ENCODE measurements at places on chromosomes 16 and 17.

DNA sequence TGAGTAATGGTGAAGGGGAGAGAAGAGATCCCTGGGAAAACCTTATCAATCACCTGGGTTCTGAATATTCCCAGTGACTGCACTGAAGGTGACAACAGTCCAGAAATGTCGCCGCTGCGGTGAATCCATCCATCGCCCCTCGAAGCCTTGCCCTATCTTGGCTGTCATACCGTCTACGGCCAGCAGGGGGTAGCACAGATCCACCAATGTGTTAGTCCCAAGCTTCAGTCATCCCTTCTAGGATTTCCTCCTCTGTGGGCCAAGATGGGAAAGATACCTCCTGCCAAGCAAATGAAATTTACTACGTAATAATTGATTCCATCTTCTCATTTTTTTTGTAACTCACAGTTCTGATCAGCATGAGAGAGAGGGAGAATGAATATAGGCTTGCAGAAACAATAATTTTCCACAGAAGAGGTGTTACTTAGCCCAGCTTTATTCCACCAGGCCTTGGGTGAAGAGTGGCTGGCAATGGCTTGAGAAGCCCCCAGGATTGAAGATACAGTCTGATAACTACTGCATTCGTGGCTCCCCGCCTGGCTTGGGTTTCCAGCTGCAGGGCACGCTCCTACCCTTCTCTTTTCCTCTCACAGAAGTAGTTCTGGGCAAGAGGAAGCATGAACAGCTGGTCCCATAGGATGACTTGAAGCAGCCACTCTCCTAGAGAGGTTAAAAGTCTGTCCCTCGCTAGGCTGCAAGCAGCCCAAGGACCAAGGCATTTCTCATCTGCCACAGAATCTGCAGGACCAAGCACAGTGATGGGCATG, 2.6 kb upstream of the FMNL1 start:
- peak; percentile 91 for DNase-seq

DNA sequence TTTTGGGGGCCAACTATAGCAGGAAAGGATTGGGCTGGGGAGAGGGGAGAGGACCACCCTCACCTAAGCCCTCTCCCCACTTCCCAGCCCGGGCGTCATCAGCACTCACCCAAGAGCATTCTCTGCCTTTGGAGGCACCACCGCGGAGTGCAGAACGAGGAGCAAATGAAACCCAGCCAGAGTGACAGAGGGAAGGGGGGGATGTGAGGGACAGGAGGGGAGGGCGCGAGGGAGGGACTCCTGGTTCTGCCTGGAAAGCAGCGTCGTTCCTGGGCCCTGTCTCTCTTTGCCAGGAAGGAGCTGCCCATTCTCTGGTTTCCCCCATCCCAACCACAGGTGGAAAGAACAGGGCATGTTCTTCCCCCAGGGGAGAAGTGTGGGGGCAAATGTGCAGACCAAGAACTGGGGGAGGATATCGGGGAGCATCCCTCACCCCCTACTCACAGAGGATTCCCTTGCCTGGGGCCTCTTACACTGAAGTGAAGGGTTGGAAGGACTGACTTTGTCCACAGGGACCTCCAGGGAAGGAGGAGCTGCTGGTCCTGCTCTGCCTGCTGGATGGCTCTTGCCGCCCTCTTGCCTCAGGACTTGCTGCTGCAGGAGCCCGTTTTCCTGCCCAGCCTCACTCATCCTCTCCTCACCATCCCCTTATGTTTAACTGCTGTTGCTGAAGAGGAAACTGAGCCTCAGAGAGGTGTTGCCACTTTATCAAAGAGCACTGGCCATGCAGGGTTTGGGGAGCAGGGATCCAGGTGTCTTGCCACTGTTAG, 3.5 kb upstream of the C17orf113 start:
- DNase-seq, result no peak

- DNase-seq, result peak; percentile 89
Measured at GRCh38 chr16:2983706-2984136, 3.5 kb upstream of the PKMYT1 start.

DNA sequence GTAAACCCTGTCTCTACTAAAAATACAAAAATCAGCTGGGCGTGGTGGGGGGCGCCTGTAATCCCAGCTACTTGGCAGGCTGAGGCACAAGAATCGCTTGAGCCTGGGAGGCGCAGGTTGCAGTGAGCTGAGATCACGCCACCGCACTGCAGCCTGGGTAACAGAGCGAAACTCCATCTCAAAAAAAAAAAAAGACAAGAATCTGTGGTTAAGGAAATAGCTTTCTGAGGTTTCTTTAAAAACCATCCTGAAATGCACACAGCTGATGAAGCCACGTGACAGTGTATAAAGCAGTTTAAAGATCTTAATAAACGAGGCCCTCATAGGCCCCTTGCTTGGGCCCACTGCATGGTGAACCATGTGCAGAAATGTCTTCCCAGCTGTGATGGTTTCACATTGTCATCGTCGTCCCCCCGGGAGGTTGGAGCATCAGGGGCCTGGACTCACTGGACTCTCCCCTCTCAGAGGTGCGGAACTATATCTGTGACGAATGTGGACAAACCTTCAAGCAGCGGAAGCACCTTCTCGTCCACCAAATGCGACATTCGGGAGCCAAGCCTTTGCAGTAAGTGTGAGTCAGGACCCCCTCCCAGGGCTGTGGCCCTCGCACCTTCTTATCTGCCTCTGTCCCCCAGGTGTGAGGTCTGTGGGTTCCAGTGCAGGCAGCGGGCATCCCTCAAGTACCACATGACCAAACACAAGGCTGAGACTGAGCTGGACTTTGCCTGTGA, 16.2 kb downstream of the ZNF276 start:
- DNase-seq, result peak; percentile 65

- DNase-seq, result no peak
Measured at GRCh38 chr17:81991684-81992305, 14.4 kb downstream of the ASPSCR1 start.

DNA sequence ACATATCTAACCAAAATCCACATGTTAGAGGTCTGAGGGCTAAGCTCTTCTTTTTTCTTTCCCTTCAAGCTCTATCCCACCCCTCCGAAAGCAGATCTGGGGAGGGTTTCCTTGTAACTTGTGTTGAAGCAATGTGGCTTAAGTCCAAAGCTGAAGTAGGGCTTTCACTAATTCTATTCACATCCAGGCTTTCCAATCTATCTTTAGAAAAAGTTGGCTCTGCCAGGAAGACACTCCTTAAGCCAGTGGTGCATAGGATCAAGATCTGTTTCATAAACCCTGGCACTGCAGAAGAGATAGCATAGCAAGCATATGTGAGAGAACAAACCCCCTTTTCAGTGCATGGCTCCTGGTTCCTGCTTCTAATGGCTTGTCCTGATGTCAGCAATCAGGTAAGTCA, 34.9 kb upstream of the DHX40 start:
- no peak for DNase-seq

GRCh38 chr16:49112754-49113153, 168.9 kb downstream of the CBLN1 start:
- DNase-seq, result no peak

GRCh38 chr16:81210807-81211206, 27.7 kb upstream of the BCO1 start:
- DNase-seq, result no peak

DNA sequence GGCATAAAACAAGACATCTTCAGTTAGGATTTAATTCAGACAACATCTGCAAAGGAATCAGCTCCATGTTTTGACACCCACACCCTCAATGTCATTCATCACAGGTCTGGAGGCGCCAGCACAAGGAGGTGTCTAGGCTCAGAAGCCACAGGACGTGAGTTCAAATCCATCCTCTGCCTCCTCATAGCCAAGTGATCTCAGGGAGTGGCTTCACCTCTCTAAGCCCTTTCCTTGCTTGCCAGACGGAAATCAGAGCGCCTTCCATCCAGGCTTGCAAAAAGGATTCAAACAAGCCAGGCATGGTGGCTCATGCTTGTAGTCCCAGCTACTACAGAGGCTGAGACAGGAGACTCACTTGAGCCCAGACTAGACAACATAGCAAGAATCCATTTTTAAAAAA, 84.6 kb downstream of the GSG1L start:
- DNase-seq, result no peak

GRCh38 chr17:43901861-43902589, 5.3 kb downstream of the MPP2 start:
- DNase-seq, result no peak

GRCh38 chr16:4358831-4359561, 7.9 kb upstream of the PAM16 start:
- DNase-seq, result peak; percentile 71

DNA sequence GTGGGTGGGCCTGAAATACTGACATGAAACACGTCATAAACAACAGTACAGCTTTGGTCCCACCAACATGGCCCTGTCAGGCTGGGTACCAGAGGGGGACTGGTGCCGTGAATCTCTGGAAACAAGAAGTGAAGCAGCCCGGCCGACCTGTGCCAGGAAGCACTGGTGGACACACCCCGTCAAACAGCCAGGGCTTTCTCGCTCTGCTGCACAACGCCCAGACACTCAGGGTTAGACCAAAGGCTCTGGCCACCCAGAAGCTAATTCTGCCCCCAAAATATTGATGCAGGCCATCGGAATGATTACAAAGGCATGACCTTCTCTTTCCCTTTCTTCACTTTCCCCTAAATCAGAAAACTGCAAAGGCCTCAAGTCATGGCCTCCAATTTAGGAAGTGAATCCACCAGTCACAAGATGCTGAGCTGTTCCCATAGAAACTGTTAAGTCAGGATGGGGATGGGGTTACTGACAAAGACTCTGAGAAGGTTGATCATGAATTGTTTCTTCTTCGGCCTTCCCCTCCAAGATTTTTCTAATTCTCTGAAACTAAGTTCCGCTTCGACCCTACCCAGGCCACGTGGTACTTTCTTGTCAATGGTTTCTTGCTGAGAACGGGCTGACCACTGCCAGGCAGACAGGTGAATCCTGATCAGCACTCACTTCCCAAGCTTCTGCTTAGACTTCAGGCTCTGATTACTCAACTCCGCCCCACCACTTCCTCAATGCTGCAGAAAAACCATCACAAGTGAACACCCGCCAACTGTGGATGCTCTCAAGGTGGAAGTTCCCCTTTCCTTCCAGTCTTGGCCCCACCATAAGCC, 6.7 kb downstream of the PITPNA start:
- no peak for DNase-seq

GRCh38 chr16:27894386-27894785, 169.1 kb downstream of the GSG1L start:
- DNase-seq, result no peak

GRCh38 chr16:79728048-79728922, 127.7 kb upstream of the MAF start:
- no peak for DNase-seq

- no peak for DNase-seq
Measured at GRCh38 chr16:11774065-11774626, 22.9 kb downstream of the ZC3H7A start.

DNA sequence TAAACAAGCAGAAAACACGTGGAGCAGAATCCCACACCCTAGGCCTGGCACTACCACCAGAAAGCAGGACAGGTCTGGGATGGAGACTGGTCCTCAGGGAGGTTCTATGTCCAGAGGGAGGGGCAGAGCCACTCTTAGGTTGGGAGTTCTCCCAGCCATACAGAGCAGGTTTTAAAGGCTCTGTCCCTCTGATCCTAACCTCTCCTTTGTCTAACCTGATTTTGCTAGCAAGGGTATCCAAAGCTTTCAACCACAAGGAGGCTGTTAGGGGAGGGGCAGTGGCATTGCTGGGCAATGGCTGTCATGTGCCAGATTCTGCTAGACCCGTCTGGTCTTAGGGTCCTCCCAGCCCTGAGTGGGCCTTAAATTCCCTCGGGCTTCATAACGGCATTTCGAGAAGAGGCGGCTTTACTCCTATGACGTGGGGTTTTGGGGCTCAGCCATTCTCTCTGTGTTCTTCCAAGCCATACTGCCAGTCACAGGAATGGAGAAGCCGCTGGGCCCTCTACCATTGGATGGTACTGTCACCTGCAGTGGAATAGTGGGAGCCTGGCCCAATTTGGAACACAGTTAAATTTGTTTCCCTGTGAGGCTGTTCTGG, 5.7 kb downstream of the TPPP3 start:
- DNase-seq, result no peak

GRCh38 chr16:9545522-9546437, 454.3 kb downstream of the HAPSTR1 start:
- no peak for DNase-seq

GRCh38 chr17:77735566-77736198, 222.8 kb upstream of the TNRC6C start:
- no peak for DNase-seq

DNA sequence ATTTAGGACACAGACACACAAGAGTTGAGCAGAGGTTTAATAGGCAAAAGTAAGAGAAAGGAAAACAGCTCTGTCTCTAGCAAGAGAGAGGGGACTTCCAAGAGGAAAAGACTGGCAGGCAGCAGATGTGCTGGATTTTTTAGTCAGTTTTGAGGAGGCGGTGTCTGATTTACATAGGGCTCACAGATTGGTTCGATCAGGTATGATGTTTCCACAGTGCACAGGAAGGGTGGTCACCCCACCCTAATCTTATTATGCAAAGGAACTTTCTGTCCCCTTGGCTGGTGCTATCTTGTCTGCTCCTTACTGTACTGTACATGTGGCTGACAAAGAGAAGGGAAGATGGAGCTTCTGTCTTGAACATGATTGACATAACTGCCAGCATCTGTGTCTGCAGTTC, 25.3 kb downstream of the BFAR start:
- DNase-seq, result peak; percentile 11

DNA sequence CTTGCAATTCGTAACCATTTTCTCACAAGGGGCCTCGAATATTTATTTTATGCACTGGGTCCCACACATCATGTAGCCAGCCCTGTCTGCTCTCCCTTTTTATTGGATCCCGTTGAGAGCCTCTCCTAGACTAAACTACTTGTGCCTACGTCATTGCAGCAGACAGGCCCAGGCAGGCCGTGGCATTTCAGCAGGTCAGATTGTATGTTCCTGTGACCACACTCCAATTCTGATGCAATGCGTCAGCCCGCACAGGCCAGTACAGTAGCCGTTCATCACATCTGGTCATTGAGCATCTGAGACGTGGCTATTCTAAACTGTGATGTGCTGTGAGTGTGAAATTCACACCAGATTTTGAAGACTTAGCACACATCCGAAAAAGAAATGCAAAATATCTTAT, 42.2 kb downstream of the ABAT start:
- DNase-seq, result no peak

DNA sequence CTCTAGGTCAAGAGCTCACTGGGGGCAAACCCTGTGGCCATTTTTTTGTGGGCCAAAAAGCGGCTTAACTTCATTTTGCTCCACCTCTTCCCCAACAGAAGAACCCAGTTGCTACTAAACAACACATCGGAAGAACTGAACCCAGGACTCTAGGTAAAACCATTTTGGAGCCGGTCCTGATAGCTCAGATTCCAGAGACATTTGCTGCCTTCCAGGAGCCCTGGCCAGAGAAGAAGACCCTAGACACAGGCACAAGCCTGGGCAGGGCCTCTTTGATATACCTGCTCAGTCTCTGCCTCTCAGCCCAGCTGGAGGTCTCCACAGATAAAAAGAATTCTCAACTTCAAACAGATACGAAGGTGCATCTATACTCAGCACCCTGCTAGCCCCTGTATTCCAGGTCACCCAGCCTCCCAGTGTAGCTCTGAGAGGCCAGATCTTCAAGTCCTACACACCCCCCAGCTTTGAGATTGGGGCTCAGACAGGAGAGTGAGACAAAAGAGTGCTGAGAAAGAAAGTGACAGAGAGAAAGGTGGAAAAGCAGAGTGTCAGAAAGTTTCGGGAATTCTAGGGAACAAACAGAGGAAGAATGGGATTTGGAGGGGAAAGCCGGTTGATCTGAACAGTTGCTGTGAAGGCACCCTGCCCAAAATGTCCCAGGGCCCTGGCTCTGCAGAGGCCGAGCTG, 6.6 kb upstream of the HOXB9 start:
- DNase-seq, result no peak

Data from activated CD4-positive, alpha-beta memory T cell treated with anti-CD3 and anti-CD28 coated beads for 36 hours (primary cell).